CD4-positive, alpha-beta T cell (primary cell): ENCODE measurements at places on chromosomes 12 and 14.

- H3K36me3 ChIP-seq, result no peaks in the 10 kb centered on the region
- no peak overlapping the region for H3K27ac ChIP-seq
- peaks cover 3% of the 10 kb centered on the region for H3K27me3 ChIP-seq
- H3K4me3 ChIP-seq, result no peak overlapping the region
- H3K4me1 ChIP-seq, result no peaks in the 10 kb centered on the region
These were observed 137.9 kb upstream of the CPSF6 start for GRCh38 chr12:69101505-69101904.

DNA sequence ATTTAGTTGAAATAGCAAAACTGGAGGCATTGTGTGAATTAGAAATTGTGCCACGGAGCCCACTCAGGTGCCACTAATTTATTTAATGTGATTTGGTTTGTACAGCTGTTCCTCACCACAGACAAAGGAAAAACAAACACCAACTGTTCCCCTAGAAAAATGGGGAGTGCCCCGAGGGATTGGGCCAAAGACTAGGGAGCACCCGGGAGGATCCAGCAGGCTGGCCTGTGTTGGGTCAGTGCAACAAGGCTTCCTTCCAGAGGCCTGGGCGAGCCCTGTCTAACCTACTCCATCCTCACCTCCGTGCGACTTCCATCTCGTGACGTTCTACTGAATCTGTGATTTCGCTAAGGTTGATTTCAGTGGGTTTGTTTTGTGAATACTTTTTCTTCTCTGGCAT, 206.2 kb downstream of the CHST11 start:
- DNase-seq, result no peak
- H3K36me3 ChIP-seq, result peaks cover 7% of the 10 kb centered on the region
- no peak overlapping the region for H3K4me3 ChIP-seq
- H3K4me1 ChIP-seq, result peaks cover 4% of the 10 kb centered on the region
- no peak overlapping the region for H3K27ac ChIP-seq

GRCh38 chr12:11706509-11707379, 57.3 kb downstream of the ETV6 start:
- H3K4me1 ChIP-seq, result peaks cover 5% of the 10 kb centered on the region
- no peak overlapping the region for H3K27ac ChIP-seq
- H3K27me3 ChIP-seq, result no peaks in the 10 kb centered on the region
- no peak overlapping the region for H3K4me3 ChIP-seq

DNA sequence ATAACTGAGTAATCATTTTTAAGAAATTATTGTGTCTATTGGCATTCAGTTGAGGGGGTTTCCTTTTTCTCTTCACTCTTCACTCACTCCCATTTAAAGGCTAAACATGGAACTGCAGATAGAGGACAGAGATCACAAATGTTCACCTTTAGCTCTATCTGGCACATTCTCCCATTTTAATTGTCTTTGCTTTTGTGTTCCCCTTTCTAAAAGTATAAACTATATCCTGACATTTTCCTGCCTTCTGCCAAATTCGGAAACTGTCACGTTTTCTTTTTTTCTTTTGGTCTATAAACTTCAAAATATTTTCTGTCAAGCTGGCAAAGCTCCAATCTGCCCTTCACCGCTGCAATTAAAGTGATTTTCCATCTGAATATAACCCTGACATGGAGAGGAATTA, 219.8 kb upstream of the CDKN3 start:
- H3K27ac ChIP-seq, result no peak overlapping the region
- H3K4me3 ChIP-seq, result no peak overlapping the region
- no peaks in the 10 kb centered on the region for H3K36me3 ChIP-seq
- peaks cover 2% of the 10 kb centered on the region for H3K27me3 ChIP-seq
